ENCODE measurements at places on chromosomes 2 and 18.

- DNase-seq = no peak
Measured at GRCh38 chr2:53231908-53232307, 535.7 kb upstream of the CHAC2 start.

DNA sequence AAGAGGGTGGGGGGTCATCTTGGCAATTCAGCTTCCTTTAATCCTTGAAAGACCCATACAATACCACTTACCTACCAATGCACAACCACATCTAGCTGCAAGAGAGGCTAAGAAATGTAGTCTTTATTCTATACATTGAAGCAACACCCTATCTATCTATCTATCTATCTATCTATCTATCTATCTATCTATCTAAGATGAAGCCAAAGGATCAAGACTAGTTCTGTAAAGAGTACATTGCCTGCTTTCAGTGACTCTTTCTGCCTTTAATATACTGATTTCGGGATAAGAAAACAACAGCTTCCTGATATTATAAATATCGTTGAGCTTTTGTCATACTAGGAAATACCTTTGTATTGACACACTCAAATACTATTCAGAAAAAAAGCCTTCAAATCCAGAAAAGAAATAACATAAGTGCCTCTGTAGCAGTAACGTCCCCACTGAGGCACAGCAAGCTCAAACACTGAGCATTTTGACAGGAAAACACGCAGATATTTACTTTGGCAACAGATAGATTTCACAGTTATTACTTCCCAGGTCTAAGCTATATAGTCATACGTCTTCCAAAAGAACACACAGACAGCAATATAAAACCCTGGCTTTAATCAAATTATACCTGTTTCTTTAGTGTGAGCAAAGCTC, 139.4 kb upstream of the SERTAD2 start:
- DNase-seq = no peak

DNA sequence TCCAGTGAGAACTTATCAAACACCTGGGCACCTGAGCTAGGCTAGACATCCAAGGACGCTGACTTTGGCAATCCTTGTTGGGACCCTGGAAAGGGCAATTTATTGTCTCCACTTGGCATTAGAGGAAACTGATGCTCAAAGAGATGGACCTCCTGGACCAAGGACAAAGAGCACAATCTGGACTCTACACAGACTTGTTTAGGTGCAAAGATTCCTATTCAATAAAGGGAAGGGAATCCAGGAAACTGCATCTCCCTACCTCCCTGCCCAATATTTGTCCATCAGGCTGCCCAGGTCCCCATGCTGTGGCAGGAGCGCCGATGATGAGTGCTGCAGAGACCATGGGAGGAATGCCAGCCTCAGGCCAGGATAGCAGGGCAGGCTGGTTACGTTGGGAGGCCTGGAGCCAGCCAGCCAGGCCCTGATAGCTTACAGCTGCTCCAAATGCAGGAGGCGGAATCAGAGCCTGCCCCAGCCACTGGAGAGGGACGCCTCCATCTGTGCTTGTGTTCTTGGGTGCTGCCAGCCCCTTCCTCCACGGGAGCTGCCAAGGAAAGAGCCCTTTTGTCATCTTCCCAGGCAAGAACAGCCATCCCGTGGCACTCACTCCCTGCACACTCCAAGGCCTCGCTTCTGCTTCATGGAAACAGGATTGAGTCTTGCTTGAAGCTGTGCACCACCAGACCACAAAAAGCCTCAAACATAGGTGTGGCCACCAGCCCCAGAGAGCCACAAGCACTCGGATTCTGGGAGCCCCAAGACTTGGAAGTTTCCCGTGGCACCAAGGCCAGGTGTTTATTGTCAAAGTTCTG, 60.0 kb downstream of the HS1BP3 start:
- peak; percentile 18 for DNase-seq

DNA sequence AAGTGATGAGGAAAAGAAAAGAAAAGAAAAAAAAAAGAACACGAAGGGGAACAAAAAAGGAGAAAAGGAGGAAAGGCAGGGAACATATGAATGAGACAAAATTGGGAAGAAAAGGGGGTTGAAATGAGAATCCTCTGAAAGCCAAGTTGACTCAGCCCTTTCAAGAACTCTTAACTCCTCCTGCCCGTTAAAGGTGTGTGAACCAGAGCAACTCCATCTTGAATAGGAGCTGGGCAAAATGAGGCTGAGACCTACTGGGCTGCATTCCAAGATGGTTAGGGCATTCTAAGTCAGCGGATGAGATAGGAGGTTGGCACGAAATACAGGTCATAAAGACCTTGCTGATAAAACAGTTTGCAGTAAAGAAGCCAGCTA, 4.0 kb upstream of the POLE4 start:
- no peak for DNase-seq

DNA sequence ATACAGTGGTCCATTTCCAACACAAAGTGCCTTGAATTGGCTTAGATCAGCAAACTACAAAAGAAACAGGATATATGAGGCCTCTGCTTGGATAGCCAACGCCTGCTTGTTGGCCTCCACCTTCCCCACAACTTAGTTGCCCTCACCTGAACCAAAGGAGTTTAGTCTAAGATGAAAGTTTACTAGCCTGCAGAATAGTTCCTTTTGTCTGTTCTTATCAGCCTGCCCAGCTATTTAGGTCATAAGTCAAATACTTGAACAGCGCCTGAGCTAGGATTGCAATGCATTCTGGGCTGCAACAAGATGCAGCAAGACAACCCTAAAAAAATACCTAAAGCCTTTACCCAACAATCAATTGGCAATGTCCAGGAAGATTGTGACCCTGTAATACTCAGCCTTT, 13.1 kb upstream of the EPG5 start:
- no peak for DNase-seq

GRCh38 chr2:20052229-20052851, 912 bp upstream of the LAPTM4A start:
- no peak for DNase-seq

GRCh38 chr2:240374085-240374907, 61.2 kb upstream of the GPC1 start:
- DNase-seq = no peak

DNA sequence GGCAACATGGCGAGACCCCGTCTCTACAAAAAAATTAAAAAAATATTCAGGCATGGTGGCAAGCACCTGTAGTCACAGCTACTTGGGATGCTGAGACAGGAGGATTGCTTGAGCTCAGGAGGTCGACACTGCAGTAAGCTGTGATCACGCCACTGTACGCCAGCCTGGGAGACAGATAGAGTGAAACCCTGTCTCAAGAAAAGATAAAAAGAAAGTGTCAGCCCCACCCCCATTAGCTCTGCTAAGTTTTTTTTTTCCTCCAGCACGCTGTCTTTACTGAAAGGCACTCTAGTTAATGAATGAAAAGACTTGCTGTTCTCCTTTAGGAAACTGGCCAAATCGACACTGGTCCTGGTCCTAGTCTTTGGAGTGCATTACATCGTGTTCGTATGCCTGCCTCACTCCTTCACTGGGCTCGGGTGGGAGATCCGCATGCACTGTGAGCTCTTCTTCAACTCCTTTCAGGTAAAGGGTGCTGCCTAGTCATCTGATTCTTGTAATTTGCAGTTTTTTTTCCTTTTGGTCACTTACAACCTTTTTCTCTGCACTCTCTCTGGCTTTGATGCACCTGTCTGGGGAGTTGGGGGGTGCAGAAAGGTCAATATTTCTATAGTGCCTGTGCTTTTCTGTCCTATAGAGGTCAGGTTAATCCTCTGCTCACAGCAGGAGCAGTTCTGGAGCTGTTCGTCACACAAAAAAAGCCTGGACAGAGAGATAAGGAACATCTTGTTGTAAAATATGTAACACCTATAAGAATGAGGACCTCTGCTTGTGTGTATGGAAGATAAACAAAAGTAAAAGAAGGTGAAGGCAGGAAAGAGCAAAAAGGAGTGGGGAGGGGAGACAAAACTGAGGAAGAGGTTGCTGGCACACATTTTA, 82.3 kb downstream of the PTH2R start:
- DNase-seq = no peak

- no peak for DNase-seq
Measured at GRCh38 chr2:23393722-23394121, 8.7 kb downstream of the KLHL29 start.

GRCh38 chr18:33440060-33441043, at the start of gene CCDC178:
Gene CCDC178 (minus strand): TSS chr18:33440721. CDS start chr18:33412088, 28,633 bp downstream.
- DNase-seq = no peak

GRCh38 chr18:519019-519879, 18.7 kb upstream of the COLEC12 start:
- no peak for DNase-seq

DNA sequence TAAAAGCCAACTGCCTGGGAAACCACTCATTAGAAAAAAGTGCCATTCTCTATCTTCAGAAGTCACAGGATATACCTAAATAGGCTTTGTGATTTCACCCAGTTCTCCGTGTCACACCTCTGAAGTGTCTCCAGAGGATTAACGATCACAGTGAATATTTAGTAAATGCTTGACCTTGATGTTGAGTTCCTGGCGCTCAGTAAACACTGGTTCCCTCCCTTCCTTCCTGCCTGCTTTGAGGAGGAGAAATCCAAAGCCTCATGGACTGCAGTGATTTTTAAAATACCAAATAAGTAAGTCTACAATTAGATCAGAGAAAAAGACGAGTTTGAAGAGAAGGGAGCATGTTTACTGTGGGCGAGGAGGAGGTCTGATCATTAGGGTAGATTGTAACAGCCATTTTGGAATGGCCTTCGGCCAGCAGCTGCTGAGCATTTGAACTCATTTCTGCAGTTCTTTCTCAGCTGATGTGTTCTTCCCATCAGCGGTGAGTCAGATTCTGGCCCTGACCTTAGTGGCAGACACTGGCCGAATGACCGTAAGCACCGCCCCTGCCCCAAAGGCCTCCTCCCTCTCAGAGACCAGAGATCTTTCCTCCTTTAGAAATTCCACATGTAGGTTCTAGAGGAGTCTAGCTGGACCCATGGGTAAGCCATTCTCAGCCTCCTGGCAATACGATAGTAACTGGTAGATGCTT, 62.1 kb upstream of the SLC16A14 start:
- DNase-seq = no peak

GRCh38 chr18:77203071-77203470, 46.6 kb upstream of the GALR1 start:
- no peak for DNase-seq

GRCh38 chr2:181169503-181169902, 189.1 kb downstream of the UBE2E3 start:
- DNase-seq = no peak
